T-cell (primary cell): ENCODE measurements at places on chromosomes 5 and 9.

DNA sequence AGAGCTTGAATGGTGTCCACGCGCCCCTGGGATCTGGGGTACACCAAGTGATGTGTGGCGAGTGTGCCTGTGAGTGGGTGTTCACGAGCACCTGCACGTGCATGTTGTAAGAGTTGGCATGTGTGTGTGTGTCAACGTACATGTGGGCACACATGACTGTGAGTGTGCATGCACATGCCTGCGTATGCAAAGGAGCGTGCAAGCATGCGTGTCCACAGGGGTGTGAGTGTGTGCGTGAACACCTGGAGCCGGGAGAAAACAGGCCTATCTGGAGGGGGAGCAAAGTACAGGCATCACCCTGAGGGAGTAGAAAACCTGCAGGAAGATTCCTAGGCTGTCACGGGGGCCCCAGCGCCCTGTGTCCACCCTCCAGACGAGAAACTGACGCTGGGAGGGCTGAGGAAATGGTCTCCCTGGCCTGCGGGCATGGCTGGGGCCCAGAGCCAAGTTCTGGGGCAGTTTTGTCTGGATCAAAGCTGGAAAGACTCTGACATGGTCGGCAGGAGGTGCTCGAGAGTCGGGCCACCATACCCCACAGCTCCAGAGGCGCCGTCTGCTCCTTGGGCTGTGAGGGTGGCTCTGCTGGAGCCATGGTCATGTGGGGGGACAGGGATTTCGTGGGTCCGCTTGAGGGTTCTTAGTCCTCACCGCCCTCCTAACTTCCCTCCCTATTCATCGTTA is 31.8 kb downstream of the PTGES start:
- no peak overlapping the region for H3K27ac ChIP-seq
- no peak overlapping the region for H3K4me3 ChIP-seq
- H3K27me3 ChIP-seq, result no peaks in the 10 kb centered on the region

DNA sequence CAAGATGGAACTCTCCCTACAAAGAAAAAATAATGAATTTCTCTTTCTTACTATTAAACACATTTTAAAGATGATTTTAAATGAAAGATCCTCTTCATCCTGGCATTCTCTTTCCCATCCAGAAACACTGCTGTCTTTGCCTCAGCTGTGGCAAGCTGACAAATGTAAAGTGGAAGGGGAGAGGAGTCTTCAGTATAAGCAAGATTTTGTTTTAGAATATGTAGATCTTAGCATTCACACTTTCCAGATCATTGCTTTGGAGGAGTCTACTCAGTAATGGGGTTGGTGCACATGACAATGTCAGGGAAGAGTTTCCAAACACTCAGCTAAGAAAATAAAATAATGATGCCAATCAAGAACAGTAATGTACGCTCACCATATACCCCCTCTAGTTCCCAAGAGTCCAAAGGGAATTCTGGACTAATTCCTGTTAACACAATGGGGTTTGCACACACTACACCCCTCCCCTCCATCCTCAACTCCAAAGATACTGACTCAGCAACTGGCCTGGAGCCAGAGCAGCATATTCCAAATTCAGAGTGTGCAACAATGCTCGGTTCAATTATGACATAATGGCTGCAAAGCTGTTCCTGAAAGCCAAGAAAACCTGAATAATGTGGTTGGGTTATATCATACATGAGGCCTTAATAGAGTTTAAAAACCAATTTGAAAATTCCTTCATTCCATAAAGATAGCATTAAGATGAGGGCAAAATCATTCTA is 4.6 kb downstream of the C5orf63 start:
- H3K4me1 ChIP-seq, result peaks cover 6% of the 10 kb centered on the region
- H3K36me3 ChIP-seq, result no peaks in the 10 kb centered on the region
- H3K4me3 ChIP-seq, result no peak overlapping the region
- no peak for DNase-seq
- no peaks in the 10 kb centered on the region for H3K27me3 ChIP-seq

DNA sequence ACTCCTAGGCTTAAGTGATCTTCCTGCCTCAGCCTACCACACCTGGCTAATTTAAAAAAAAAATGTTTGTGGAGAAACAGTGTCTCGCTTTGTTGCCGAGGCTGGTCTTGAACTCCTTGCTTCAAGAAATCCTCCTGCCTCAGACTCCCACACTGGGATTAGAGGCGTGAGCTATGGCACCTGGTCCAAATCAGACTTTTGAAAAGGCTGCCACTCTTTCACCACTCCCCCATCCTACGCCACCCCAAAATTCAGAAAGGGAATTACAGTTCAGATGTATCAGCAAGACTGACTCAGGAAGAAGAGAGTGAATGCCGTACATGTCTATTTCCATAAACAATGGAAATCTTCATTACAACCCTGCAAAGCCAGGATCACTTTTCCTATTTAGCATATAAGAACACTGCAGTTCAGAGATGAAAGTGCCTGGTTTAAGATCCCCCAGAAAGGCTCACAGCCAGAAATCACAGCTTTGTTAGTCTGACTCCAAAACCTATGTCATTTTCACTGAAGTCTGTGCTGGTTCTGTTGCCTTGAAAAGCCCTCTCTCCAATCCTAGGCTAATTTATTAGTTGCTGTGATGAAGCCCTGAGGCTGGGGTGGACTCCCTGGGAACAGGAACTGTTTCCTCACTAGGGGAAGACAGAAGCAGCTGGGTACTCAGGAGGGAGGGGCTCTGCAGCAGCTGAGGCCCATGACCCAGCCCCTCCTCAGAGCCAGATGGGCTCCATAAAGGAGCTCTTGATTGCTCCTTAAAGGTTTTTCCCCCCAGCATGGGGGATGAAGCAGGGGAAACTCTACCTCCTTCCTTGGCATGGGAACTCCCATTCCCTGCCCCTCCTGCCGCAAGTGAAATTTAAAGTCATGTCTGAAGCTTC is 3.1 kb downstream of the FBLL1 start:
- H3K4me1 ChIP-seq, result peaks cover 9% of the 10 kb centered on the region
- H3K27ac ChIP-seq, result no peak overlapping the region
- H3K27me3 ChIP-seq, result peaks cover 41% of the 10 kb centered on the region
- no peak overlapping the region for H3K4me3 ChIP-seq

DNA sequence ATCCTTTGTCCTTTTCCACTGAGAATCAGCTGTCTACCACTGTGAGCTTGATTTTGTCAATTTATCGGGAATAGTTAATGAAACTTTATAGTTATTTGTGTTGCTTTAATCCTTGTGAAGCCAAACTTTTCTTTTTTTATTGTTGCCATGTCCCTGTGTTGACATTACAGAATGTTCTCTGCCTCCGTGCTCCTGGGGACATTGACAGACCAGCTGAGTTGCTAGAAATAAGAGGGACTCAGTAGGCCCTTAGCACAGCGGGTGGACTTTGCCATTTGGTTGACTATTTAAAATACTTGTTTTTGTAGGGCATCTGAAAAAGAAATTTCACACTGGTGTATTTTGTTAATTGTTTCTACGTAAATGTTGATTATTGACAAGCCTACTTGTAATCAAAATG is 70.5 kb downstream of the IL31RA start:
- no peak for DNase-seq
- H3K36me3 ChIP-seq, result no peaks in the 10 kb centered on the region
- H3K4me3 ChIP-seq, result no peak overlapping the region
- peaks cover 4% of the 10 kb centered on the region for H3K4me1 ChIP-seq
